ENCODE measurements at places on chromosomes 6 and 20. TPM values are rescaled to one million over a fixed set of nuclear protein-coding genes. Genes with fewer than 3 reads are reported as not detected.

ENPP1 gene
- 12.4 TPM for polyA plus RNA-seq

- H3K27ac ChIP-seq: no peak overlapping the region
- H3K4me1 ChIP-seq: no peaks in the 10 kb centered on the region
- no peaks in the 10 kb centered on the region for H3K27me3 ChIP-seq
- no peak for DNase-seq
Measured at GRCh38 chr6:122838060-122838780, 49.2 kb downstream of the SMPDL3A start.

DNA sequence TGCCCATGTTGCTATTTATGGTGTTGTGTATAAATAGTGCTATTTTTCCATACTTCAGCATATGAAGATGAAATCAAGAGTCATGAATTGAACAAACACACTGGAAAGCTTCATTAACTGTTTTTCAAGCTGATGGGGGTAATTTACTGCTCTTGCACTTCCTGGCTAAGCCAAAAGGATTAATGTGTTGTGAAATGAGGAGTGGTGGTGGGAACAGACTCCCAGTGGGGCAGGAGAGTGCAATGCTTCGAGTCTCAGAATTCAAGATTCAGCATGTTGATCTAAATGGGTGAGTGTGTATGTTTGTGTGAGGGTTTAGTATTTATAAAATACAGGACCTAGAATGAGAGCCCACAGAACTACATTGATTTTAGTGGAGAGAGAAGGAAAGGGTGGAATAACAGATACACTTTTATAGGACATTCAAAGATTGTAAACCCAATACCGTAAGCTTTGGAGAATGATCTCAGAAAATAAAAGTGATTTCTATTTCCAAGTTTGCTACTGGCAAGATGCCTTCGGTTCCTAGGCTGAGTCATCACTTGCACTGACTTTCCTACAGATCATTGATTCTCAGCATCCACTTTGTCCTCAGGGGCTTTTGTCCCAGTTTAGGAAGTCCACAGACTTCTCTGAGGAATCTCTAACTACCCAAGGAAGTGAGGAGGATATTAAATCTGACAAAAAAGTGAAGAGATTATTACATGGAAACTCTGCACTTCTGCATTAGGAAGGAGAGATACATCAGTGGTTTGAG, 303.6 kb downstream of the TRDN start:
- DNase-seq: no peak
- no peaks in the 10 kb centered on the region for H3K36me3 ChIP-seq
- H3K27me3 ChIP-seq: no peaks in the 10 kb centered on the region
- H3K27ac ChIP-seq: no peak overlapping the region
- H3K4me1 ChIP-seq: no peaks in the 10 kb centered on the region

GRCh38 chr6:153340568-153340967, 209.5 kb upstream of the RGS17 start:
- DNase-seq: no peak
- H3K36me3 ChIP-seq: no peaks in the 10 kb centered on the region
- no peak overlapping the region for H3K4me3 ChIP-seq
- no peaks in the 10 kb centered on the region for H3K27me3 ChIP-seq

DNA sequence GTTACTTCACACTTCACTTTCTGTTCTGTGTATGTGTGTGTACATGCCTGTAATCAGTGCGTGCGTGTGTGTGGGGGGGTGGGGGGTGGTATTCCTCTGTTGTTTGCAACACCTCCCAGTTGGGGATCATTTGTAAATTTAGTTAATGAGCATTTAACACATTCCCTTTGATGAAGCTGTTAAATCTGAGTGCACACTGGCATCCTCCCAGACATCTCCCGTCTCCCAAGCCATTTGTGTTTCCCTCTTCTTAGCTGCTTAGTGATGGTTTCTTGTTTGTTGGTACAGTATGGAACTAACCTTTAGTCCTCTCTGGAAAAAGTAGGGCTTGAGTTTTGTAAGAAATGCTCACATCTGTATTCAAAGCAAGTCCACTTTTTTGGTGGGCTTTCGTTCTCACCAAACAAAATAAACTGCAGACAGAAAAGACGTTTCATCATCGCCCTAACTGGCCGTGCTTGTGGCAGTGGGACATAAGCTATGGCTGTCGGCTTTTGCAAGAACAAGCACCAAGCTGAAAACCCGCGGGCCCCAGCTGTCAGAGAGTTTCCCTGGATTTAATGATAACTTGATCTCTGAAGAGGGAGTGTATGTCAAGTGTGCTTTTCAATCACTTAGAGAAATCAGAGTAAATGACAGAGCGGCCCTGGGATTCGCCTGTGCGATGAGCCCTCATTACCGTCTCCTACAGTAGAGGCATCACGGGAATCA, 54.9 kb upstream of the SASH1 start:
- no peak overlapping the region for H3K27ac ChIP-seq
- H3K27me3 ChIP-seq: no peaks in the 10 kb centered on the region
- H3K4me1 ChIP-seq: no peaks in the 10 kb centered on the region

DNA sequence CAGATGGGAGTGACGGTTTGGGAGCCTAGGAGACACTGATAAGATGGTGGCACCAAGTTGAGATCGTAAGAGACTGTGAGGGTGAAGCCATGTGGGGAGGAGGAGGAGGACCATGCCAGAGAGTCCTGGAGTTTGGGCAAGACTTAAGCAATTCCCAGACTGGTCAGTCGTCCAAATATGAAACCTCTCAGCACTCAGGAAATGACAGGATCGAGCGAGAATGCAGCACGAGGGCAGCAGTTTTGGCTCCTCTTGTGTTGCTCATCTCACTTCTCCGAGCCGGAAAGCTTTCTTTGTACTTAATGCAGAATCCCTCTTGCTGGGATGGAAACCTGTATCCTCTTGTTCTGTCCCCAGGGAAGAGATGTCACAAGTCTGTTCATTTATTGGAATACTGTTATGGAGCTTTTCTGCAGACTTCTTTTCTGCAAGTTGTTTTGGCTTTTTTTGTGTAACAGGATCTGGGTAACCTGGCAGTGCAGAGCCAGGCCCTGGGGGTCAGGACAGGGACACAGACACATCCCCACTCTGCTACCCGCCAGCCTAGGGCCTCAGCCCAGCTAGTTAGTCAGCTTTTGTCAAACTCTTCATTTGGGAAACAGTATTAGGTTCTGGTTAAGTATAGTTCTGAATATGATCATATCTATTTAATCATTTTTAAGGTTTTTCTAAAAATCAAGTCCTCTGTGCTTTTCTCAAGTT, 34.3 kb downstream of the FNDC1 start:
- H3K27me3 ChIP-seq: no peaks in the 10 kb centered on the region
- no peak overlapping the region for H3K27ac ChIP-seq
- no peaks in the 10 kb centered on the region for H3K36me3 ChIP-seq
- no peak overlapping the region for H3K4me3 ChIP-seq
- DNase-seq: no peak

All from ovary (tissue), 10 donors.